ENCODE measurements at places on chromosomes 3 and 15. TPM values are rescaled to one million over a fixed set of nuclear protein-coding genes. Genes with fewer than 3 reads are reported as not detected.

The ITGA11 gene
- 4.9 TPM for total RNA-seq

The C3orf49 gene
- total RNA-seq = not detected

The ACOX2 gene
- 11.1 TPM for total RNA-seq

The PSTPIP1 gene
- total RNA-seq = not detected

The GPR149 gene
- total RNA-seq = not detected

The LACTB gene
- total RNA-seq = 15.8 TPM

The SEMA3G gene
- 0.07 TPM for total RNA-seq

The SI gene
- total RNA-seq = not detected

The CSPG4 gene
- total RNA-seq = 0.07 TPM

The DET1 gene
- total RNA-seq = 5.0 TPM

The TMEM115 gene
- total RNA-seq = 44.2 TPM

The PLA2G4F gene
- not detected for total RNA-seq

The TPRA1 gene
- 50.7 TPM for total RNA-seq

The SAXO2 gene
- total RNA-seq = 3.3 TPM

The ITPKA gene
- total RNA-seq = 2.2 TPM

The HTR3E gene
- total RNA-seq = not detected

The RABL3 gene
- total RNA-seq = 15.6 TPM

The COL8A1 gene
- not detected for total RNA-seq

The TRPM1 gene
- total RNA-seq = not detected

The TRIM42 gene
- not detected for total RNA-seq

The C3orf52 gene
- total RNA-seq = 14.7 TPM

The LOXL1 gene
- total RNA-seq = 0.59 TPM

The PLCL2 gene
- 6.1 TPM for total RNA-seq

The CHRM5 gene
- total RNA-seq = not detected

The TMCC1 gene
- total RNA-seq = 10.2 TPM

The ALG1L2 gene
- not detected for total RNA-seq

The CLDN11 gene
- not detected for total RNA-seq

The KY gene
- 0.11 TPM for total RNA-seq

The ROBO1 gene
- total RNA-seq = 15.9 TPM

The FANCD2OS gene
- total RNA-seq = not detected

The TGM5 gene
- total RNA-seq = not detected

The CPLX3 gene
- total RNA-seq = not detected

The CASR gene
- total RNA-seq = not detected
